ENCODE measurements at places on chromosomes 16 and 17. TPM values are rescaled to one million over a fixed set of nuclear protein-coding genes. Genes with fewer than 3 reads are reported as not detected.

USP43 gene
- 0.59 TPM for total RNA-seq

KRT39 gene
- not detected for total RNA-seq

NHLRC4 gene
- 0.48 TPM for total RNA-seq

GRCh38 chr17:9241371-9241712 lies 220.0 kb downstream of the NTN1 start:
- no peak overlapping the region for H3K27ac ChIP-seq
- peak overlapping the region; percentile 30 for H3K4me3 ChIP-seq
- no peak for DNase-seq
- peaks cover 8% of the 10 kb centered on the region for H3K4me1 ChIP-seq
- no peaks in the 10 kb centered on the region for H3K27me3 ChIP-seq

DNA sequence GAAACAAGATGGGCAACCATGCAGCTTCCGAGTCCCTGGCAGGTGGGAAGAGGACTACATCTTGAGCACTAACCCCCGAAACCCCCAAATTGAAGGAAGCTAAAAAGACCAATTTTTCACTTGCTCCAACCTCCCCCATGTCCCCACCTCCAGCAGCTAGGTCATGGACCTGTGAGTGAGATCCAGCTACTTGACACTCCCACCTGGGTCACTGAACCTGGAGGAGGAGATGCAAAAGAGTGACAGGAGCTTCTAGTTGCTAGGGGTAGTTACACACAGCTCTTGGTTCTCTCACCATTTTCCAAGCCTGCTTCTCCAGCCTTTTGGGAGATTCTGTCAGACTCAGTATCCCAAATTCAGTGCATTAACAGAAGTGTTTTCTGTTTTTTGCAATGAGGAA lies 11.2 kb downstream of the PDZD9 start:
- H3K36me3 ChIP-seq: peaks cover 5% of the 10 kb centered on the region
- H3K27me3 ChIP-seq: no peaks in the 10 kb centered on the region
- no peak overlapping the region for H3K27ac ChIP-seq
- H3K4me3 ChIP-seq: no peak overlapping the region
